ENCODE measurements at places on chromosomes 11 and 22.

DNA sequence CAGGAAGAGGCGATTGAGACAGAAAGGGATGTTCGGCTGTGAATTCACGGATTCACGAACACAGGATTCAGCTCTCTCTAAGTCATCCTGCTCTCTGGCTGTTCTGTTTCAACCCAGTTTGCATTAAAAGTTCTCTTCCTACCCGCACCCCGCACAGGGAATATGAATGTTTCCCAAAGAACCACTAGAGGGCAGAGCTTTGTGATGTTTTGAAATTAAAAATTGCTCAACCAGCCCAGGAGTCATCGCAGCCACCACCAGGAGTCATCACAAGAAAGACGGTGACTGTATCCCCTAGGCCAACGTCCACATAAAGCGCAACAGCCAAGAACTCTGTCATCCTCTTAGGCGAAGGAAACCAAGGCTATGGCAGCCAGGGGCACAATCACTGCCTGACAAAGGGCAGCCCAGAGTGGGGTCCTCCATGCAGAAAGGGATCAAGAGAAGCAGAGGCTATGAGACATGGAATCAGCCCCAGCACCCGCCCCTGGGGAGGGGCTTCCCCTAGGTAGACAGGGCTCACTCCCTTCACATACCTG, 122.4 kb downstream of the WT1 start:
- peak; percentile 61 for DNase-seq

GRCh38 chr11:58493676-58494075, 14.2 kb downstream of the OR5B21 start:
- no peak for DNase-seq

DNA sequence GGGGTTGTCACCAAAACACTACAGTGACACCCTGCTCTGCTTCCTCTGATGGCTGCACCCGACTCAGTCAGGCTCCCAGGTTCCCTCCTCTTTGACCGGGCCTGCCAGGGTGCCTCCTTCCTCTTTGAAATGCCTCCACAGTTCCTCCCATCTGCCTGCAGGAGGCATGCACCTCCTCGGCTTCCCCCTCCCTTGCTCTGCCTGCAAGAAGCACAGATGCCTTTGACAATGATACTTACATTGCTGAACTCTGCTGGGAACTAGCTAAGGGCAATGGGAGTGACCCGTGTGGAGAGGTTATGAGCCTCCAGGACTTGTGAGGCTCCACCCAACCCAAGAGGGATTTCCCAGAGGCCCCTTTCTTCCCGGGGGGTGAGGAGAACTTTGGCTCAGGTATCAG, 674.1 kb downstream of the OPCML start:
- no peak for DNase-seq

DNA sequence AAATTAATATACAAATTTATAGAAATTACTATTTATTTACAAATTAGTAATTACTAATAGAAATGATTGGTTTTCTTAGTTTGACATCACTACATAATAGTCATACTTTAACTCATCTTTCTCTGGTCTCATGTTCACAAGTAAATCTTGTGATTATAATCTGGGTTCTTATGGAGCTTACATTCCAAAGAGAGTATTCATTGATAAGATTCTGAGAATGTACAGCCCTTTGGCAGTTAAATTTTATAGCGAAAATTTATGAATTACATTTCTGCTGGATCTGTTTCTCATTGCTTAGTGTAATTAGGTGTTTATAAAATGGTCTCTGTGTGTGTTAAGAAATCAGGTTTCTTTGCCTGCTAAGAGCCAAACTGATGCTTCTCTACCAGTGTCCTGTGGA, 175.2 kb downstream of the TMEM135 start:
- no peak for DNase-seq

GRCh38 chr11:67405196-67405567, 1.3 kb downstream of the TBC1D10C start:
- DNase-seq, result no peak

DNA sequence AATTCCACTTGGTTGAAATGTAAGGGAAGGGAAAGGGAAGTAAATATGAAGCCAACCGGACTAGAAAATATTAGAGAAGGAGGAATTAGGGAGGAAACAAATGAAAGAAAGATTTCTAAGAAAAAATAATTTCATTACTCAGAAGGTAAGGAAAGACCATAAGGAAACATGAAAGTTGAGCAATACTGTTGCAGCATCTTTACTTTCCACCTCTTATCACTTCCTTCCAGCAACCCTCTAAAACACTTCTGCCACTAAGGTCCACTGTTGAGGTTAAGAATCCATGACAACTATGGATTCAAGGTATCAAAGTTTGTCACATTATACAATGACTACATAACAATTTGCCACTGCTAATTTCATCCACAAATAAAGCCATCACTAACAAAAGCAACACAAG, 308.6 kb downstream of the DLG2 start:
- no peak for DNase-seq

DNA sequence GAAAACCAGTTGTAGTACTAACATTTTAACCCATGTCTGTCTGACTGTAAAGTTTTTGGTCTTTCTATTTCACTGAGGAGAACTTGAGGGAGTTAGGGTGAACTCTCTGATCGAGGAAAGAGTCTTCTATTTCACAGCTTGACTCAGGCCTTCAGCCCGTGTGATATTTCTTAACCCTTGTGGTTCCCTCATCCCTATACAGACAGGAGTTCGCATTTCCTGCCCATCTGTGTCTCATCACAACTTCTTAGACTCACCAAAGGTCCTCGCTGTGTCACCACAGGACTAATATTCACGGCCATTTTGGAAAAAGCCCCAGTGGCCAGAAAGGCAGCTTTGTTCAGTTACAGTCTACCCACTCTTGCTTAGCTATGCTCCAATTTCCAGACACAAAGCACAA, 172.8 kb downstream of the FAM181B start:
- DNase-seq, result no peak

DNA sequence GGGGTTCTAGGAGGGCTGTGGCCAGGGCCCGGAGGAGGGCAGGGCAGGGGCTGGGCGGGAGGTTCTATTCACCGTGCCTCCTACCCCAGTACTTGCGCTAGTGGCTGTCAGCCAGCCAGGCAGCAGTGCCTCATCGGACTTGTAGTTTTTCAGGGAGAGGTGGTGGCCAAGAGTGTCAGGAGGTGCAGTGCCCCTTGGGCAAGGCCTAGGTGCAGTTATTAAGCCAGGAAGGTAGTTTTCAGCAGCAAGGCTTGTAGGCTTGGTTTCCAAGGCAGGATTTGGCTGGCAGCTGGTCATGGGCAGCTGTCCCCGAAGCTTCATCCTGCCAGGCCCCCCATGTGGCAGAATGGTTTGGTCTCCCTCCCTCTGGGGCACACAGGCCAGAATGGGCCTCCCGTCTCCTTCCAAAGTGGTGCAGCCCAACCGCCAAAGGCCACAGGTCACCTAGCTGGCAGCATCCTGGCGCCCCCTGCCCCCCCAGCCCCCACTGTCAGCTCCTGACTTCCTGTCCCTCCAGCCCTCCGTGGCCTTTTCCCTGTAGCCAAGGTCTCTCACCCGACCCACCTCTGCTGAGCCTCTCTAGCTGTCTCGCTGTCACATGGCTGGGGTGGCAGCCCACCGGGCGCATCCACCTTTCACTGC, 8.5 kb downstream of the CCDC88B start:
- no peak for DNase-seq

DNA sequence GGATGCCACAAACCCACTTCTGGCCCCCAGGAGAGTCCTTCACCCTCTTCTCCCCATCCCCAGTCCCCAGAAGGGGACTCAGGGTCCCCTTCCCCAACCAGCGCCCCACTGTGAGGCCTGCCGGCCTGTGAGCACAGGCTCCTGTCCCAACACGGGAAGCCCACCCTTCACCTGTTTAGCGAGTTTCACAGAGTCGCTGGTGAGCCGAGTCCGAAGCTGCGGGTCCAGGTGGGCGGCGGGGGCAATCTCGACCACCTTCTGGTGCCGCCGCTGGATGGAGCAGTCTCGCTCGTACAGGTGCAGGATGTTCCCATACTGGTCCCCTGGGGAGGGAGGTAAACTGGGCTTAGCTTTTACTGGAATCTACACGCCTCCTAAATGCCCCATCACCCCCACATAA, 13.3 kb downstream of the LRFN4 start:
- no peak for DNase-seq

DNA sequence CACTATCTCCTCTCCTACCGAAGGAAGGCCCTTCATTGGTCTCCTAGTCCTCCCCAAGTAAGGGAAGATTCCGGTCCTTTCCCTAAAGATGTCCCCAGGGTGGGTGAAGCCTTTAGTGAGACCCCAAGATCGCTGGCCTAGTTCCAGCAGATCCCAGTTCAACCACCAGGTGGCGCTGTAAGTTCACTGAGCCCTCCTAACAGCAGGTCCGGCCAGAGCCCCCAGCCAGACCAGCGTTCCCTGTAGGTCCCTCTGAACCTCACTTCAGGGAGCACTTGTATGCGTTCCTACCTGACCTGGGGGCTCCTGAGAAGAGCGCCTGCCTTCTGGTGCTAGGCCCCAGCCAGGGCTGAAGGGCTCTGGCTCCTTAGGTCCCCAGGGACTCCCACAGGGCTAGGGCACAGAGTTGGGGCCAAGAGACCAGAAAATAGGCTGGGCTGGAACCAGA, 38.1 kb downstream of the LMO1 start:
- DNase-seq, result peak; percentile 89

- DNase-seq, result no peak
Observed at GRCh38 chr11:102836290-102836875, 7.0 kb downstream of the MMP3 start.

DNA sequence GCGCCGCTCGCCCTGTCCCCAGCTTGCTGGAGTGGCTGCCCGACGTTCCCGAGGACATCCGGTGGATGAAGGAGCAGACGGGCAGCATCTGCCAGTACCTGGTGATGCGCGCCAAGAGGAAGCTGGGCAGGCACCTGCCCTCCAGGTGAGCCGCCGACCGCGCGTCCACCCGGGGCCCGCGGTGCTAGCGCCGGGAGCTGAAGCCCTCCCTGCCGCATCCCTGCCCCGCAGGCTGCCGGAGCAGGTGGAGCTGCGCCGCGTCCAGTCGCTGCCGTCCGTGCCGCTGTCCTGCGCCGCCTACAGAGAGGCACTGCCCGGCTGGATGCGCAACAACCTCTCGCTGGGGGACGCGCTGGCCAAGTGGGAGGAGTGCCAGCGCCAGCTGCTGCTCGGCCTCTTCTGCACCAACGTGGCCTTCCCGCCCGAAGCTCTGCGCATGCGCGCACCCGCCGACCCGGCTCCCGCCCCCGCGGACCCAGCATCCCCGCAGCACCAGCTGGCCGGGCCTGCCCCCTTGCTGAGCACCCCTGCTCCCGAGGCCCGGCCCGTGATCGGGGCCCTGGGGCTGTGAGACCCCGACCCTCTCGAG, 3.3 kb upstream of the CRACR2B start:
- DNase-seq, result no peak

GRCh38 chr22:44809456-44809855, 57.1 kb downstream of the ARHGAP8 start:
- DNase-seq, result no peak

GRCh38 chr22:33116841-33117547, 58.8 kb upstream of the SYN3 start:
- no peak for DNase-seq

Measured in K562 (cell line).